ENCODE measurements at places on chromosomes 6 and 20.
A peak's percentile ranks its signal among the peaks of the same experiment; 100 is the strongest.

DNA sequence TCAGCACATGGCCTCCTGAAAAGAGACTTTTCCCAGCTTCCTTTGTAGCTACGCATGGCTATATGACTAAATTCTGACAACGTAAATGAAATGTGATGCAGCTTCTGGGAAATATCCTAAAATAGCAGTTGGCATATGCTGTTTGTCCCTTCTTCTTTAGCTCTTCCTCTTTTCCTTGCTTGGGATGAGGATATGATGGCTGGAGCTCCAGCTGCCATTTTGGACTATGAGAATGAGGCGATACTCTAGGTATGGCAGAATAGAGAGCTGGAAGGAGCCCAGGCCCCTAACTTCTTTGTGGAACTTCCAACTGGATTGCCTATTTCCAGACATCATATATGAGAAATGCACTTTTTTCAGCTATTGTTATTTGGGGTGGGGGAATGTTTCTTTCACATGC lies 5.3 kb upstream of the ZFP64 start:
- no peak for DNase-seq

GRCh38 chr6:10880366-10880765 lies 1.5 kb downstream of the GCM2 start:
- DNase-seq: no peak

GRCh38 chr20:50052550-50053361 lies 60.2 kb downstream of the UBE2V1 start:
- DNase-seq: no peak

DNA sequence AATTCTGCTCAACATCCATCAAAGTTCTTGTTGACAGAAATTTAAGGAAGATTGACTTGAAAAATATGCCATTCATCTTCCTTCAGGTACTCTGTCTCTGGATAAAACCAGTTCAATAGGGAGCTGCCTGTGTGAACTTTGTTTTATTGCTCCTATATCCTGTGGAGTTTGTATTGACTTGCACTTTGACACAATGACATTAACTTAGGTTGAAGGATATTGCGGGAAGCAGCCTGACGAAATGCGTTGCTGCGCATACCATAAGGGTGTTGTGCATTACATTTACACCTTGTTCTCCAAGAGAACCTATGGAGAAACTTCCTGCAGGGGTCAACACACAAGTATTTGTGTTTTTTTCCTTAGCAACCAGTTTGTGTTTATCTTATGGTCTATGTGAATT lies 185.4 kb upstream of the GRIK2 start:
- no peak for DNase-seq

DNA sequence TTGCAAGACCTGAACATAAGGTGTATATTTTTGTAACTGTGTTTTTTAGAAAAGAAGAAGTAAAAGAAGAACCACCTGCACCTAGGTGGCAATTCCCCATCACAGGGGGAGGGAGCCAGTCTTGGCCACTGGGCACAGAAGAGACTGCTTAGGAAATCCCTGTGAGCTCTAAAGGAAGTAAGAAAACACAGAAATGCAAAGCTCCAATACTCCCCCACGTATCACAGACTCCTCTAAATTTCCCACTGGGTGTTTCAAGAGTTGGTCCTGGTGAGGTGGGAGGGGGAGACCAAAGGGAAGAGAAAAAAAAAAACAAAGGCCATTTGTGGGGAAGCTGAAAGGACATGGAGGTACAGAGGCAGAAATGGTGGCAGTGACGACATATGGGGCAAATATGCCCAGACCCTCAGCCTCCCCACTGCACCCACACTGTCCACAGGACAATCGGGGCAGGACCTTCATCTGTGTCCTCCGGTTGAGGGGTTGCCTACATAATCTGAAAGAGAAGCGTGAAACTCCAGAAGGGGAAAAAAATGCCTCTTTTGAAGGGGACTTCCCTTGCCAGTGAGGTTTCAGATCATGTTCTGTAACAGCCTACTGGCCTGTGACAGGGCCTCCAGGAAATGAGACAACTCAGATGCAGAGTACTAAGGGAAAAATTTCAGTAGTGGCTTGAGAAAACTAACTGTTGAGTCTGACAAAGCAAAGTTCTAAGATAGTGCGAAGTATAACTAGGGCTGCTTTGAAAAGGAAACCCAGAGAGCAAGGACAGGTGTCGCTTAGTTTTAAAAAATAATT lies 226.2 kb upstream of the MARCKS start:
- DNase-seq: no peak

DNA sequence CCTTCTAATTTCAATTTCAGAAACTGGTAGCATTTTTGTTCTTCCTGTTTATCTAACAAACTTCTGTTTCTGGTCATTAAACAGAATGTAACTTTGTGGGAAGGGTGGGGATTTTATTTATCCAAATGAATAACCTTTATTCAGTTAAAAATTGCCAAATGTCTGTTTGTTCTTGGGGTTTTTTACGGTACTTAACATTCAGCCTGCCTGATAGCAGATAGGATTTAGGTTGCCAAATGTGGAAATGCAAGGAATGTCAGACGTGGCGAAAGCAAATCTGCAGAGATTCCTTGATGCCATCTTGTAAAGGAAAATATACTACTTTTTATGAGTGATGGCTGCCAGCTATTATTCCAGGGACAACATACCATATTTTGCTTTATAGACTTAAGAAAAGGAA lies 95.7 kb downstream of the LYRM2 start:
- DNase-seq: no peak

DNA sequence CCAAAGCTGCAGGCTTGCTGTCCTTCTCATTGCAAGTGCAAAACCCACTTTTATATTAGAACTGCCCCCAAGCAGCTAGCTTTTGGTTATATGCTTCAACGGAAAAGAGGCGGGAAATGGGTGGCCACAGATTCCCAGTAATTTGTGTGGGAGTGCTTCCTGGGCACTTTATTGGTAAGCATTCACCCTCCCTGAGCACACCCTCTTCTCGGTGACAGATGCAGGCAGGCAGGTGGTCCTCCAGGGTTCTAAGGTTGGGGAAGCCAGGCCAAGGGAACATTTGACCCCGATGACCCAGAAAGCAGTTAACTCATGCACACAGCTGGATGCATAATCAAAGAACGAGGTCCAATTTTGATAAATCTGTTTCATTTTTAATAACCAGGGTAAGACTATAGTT lies 29.1 kb downstream of the PRDM1 start:
- DNase-seq: no peak

DNA sequence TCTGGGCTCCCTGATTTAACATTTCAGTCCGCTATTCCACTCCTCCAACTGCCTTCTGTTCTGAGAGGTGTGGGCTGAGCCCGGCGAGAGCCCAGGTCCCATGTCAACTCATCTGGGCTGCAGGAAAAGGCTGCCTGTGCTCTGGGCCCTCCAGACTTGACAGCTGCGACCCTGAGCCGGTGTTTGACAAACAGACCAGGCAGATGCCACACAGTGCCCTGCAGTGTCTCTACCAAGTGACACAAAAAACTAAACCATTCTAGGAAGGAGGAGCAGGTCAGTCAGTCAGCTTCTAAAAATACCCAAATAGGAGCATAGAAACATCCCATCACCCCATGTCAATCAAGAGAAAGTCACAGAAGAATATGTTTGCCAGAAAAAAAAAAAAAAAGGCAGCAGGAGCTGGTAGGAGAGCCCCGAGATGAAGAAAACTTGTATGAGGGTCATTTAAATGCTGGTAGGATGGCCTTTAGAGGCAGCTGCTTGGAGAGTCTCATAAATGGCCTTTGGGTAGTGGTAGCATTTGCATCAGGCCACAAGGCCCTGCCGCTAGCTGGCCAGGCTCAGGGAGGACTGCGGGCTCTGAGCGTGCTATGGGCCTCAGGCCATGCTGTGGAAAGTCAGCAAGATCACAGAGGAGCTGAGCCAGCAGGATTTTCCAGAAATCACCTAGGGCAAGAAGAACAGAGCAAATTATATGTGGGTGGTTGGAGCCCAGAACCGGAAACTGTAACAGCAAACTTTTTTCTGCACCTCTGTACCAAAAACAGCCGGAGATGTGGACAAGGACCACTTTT lies 36.6 kb upstream of the GFOD1 start:
- DNase-seq: no peak

DNA sequence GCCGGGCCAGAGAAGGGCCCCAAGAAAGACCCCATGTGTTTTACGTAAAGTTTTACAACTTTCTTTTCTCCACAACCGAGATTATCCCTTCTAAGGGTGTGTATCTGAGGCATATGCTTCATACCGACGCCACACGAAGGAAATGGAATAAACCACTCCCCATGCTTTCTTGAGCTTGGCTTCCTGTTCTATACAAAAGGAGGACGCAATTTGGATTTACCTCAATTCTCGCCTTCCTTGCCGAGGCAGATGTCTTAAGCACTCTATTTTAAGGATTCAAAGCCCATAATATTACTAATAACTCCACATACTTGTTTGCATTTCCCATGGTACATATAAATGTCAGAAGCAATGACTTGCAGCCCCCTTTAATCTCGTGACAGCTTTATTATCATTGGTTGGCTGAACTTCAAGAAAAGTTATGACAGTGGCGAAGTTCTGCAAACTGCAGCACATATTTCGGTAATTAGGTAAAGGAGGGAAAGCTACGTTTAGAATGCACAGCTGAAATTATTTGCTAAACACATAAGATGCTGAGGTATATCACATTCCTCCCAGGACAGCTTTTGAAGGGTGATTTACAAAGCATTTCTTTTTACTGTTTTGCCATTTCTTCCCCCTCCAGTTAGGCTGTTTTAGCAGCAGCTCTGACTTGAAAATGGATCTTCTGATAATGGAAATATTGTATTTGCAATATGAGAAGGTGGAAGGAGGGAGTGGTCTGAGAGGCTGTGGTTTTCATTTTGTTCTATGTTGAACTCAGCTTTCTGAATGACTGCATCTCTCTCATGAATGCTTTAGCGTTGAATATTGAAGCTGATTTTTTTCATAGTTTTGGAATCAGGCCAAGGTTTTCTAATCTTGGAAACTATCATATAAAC lies 330.5 kb downstream of the EPHA7 start:
- no peak for DNase-seq

- no peak for DNase-seq
Observed at GRCh38 chr20:41476013-41476441, 109.4 kb upstream of the EMILIN3 start.

GRCh38 chr20:42678895-42679294 lies 510.8 kb downstream of the PTPRT start:
- DNase-seq: no peak

GRCh38 chr6:116536216-116536621 lies 9.3 kb downstream of the TRAPPC3L start:
- DNase-seq: no peak

GRCh38 chr6:28683945-28684538 lies 158.4 kb downstream of the GPX5 start:
- DNase-seq: no peak

DNA sequence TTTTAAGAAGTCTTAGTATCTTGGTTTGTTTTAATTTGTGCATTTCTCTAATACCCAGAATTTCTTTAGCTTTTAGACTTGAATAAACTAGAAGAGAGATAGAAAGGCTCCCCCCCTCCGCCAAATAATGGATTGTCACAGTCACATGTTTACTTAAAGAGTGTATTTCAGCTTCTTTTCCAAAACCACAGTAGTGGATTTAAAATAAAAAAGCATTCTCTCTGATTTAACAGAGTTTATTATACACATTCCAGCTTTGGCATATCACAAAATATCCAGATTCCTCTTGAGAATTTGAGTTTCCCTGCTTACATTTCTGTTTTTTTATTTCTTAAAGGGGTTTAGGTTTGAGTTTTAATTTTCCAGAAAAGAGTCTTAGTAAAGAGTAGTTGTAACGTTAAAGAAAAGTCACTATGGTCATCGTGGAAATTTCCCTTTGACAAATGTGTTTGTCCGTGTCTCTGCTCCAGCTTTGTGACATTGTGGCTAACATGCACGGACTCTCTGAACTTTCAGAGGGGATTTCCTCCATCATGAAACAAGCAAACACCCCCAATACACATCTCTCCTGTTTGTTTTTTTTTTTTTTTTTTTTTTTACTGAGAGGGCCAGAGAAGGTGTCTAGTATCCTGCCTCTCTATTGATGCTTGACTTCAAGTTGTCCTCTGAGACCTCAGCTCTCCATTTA lies 113.5 kb upstream of the SUPT3H start:
- no peak for DNase-seq

DNA sequence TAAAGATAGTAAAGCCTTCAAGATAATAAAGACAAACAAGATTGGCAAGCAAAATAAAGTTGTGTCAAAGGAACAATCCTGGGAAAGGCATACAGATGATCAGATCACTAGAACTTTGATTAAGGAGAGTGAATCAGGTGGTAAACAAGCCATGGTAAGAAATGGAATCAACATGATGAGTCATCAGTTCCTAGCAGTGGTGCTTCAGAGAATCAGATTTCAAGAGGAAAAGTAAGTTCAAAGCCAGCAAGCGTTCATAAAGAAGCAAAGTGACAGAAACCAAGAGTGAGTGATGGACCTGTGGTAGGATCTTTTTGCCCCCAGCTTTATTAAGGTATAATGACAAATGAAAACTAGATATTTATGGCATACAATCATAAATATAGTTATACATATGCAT lies 340.4 kb downstream of the TPBG start:
- no peak for DNase-seq

DNA sequence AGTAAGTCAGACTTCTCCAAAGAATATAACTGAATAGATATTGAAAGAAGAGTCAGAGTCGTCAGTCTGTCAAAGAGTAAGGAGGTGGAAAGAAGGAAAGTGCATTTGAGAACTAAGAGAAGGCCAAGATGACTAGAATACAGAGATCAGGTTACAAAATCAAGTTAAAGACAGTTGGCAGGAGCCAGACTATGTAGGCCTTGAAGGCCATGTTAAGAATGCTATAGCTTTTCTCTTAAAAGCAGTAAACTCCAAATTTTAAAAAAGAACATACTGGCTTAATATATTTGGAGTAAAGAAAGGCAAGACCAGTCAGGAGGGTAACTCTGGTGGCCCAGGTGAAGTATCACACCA lies 68.8 kb downstream of the IBTK start:
- DNase-seq: no peak

DNA sequence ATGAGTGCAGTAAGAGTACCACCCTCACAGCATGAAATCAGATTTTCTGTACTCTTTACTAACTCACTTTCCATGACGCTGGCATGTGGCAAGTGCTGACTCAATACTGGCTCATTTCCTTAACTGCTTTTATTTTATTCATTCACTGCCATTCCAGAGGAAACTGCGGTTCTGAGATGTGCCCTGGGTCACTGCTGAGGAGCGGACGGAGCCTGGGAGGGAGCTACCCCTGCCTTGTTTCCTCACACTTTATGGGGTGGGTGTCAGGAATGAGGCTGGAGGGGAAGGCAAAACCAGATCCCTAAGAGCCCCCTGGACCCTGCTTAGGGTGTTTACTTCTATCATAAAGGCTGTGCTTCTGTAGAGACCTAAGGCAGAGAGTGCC lies 14.4 kb downstream of the NT5E start:
- peak; percentile 90 for DNase-seq

- peak; percentile 53 for DNase-seq
Observed at GRCh38 chr20:38286586-38287531, 17.1 kb upstream of the BPI start.

GRCh38 chr20:47356526-47357295 lies at the start of gene ZMYND8:
ZMYND8 (minus strand) TSS chr20:47356699; CDS start chr20:47356670, 29 bp downstream.
- peak; percentile 79 for DNase-seq

GRCh38 chr6:155040901-155041650 lies 46.0 kb downstream of the TIAM2 start:
- no peak for DNase-seq

GRCh38 chr6:117298941-117299340 lies 33.6 kb downstream of the VGLL2 start:
- no peak for DNase-seq
